Testis (tissue), 5 donors: ENCODE measurements at places on chromosomes 11 and 22.

DNA sequence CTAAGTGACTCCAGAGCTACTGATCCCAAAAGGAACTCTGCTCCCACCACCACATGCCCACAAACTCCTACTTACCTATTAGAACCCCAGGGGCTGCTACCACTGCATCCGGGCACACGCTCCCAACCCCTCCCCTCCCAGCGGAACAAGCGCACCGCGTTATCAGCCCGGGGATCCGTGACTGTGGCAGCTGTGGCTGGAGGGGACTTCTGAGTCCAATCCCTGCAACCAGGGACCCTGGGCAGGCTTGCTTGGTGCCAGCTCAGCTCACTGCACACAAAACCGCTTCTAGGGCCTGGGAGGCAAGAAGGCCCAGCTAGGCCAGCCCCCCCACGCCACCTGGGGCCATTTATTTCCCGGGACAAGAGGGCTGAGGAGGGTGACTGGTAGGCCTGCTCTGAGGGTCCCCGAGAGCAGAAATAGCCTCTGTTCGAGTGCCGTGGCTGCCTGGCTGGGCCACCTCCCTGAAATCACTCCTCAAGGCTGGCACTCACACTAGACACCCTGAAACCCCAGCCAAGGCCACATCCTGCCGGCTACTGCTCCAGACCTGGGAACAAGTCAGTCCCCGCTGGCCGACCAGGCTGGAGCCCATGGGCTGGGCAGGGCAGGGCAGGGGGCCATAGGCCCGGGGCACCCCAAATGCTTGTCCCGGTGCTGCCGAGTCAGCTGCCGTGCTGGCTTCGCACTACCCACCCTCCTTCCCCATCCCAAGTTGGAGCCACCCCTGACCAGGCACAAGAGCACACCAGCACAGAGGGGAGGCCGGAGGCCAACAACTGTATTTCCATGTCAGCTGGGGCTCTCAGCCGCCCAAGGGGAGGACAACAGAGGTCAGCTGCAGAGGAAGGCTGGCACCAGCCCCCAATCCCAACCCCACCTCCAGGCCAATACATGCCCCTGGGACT lies 1.9 kb upstream of the IFITM10 start:
- no peak for DNase-seq

GRCh38 chr22:21761086-21761485 lies 25.5 kb upstream of the YPEL1 start:
- no peak for DNase-seq

DNA sequence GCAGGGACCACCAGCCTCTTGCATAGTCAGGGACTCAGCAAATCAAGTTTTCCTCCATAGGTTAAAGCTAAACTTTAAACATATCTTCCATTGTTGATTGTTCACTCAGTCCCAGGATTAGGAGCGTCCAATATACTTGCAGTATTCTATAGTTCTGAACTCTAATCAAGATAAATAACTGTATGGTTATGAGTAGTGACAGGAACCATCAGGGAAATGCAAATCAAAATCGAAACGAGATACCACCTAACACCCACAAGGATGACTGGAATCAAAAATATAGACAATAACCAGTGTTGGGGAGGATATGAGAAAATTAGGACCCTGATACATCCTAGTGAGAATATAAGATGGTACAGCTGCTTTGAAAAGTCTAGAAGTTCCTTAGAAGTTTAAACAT lies 190.0 kb downstream of the ETS1 start:
- DNase-seq: no peak

GRCh38 chr22:49954354-49954753 lies 6.2 kb upstream of the PIM3 start:
- no peak for DNase-seq

GRCh38 chr11:116723511-116723910 lies 49.3 kb downstream of the BUD13 start:
- no peak for DNase-seq

GRCh38 chr11:92057849-92058442 lies 166.7 kb upstream of the FAT3 start:
- no peak for DNase-seq

DNA sequence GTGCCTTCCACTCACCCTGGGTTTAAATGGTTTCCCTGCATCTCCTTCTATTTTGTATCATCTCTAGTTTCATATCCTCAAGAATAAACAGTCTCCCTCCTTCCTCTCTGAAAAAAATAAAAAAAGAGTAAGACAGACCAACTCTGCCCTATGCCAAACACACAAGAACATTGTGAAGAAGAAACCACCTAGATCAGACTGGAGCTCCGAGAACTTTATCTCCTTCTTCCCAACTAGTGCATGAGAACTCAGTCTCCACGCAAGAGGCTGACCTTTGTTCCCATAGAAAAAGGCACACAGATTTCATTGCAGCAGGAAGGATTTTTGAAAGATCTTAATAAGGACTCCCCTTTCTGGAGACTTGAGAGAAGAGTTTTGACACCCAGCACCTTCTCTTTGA lies 8.7 kb upstream of the PEX26 start:
- no peak for DNase-seq

GRCh38 chr11:117385906-117386305 lies 58.3 kb downstream of the CEP164 start:
- no peak for DNase-seq

DNA sequence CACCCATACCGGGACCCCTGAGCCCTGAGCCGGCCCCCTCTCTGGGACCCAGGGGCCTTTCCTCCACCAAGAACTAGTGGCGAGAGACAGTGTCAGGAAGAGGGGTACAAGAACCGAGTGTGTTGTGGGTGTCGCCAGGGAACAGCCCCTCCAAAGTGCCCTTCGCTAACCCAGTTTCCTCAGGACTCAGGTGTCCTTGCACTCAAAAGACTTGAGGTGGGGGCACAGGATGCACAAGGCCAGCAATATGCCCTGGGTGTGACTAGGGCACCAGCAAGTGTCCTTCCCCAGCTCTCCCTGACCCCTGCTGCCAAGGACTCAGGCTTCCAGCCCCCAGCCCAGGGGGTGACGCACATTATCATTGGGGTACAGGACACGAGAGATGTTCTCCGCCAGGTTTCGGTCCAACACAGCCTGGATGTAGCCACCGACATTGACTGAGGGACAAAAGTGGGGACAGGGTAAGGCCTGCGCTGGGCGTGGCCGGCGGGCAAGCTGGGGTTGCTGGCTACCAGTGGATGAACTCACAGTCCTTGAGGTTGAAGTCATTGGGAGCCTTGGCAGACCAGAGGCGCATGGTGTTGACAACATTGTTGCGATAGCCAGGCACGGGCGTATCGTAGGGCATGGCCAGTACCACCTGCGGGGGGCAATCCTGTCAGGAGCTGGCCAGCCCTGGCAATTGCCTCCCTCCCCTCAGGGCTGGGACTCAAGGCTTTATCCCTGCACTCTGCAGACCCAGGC lies 4.7 kb downstream of the PYGM start:
- DNase-seq: no peak

GRCh38 chr11:32079553-32079952 lies 11.3 kb upstream of the RCN1 start:
- DNase-seq: no peak

- DNase-seq: no peak
Measured at GRCh38 chr11:2751523-2752203, 51.9 kb upstream of the KCNQ1OT1 start.

- DNase-seq: peak; percentile 57
Measured at GRCh38 chr11:35487532-35488078, 37.8 kb downstream of the PAMR1 start.

DNA sequence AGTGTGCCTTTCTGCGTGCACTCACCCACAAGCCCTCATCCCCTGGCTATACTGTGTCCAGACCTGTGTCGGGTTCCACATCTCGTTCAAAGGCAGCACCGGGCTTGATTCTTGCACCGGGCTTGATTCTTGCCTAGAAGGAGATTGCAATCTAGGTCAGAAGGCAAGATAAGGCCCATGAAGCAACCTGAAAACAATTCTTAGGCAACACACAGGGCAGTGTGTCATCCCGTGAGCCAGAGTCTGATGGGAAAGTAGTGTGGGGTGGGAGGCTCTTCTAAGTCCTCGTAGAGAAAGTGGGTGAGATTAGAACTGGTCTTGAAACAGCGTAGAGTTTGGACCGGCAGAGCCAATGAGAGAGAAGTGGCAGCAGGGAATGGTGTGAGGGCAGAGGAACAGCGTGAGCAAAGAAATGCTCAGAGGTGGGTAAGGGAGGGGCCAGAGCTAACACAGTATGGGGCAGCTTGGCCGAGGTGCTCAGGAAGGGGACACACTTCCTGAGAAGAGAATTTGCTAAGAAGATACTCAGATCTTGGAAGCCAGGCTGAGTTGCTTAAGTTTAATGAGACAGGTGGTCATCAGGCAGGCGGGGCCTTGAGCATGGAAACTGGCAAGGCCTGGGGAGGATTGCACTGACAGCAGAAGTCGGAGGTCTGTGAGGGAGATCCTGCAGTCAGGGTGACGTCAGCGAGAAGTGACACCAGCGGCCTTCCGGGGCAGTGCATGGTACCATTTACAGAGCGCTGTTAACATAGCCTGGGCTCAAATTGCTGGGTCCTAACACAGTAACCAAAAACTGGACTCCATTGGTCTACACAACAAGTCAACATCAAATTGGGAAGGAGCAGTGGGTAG lies 40.7 kb upstream of the DKK3 start:
- DNase-seq: no peak

GRCh38 chr22:32618441-32619140 lies 144.0 kb downstream of the FBXO7 start:
- peak; percentile 76 for DNase-seq

DNA sequence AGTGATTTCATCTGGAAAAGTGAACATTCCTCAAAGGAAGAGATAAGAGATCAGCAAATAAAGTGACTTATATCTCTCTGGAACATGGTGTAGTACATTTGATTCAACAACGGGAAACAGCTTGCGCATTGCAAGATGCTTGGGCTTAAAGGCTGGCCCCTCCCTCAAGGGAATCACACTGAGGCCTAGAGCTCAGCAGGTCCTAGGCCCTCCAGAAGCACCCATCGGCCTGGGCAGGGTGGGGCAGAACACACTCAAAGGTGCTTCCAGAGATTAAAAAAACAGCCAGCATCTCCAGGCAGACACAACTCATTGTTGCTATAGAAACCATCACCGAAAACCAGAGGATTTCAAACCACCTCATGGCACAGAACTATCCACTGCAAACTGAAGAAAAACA lies 69.0 kb upstream of the ARFGAP3 start:
- DNase-seq: no peak

- no peak for DNase-seq
Measured at GRCh38 chr11:107999759-108000455, 8.8 kb upstream of the CUL5 start.

- no peak for DNase-seq
Measured at GRCh38 chr22:45172881-45173585, 9.3 kb downstream of the NUP50 start.
